ENCODE measurements at places on chromosomes 2 and 18.

GRCh38 chr2:142602418-142602989 lies 275.0 kb upstream of the KYNU start:
- DNase-seq = no peak

- DNase-seq = no peak
Observed at GRCh38 chr2:237682856-237683670, 55.7 kb downstream of the LRRFIP1 start.

DNA sequence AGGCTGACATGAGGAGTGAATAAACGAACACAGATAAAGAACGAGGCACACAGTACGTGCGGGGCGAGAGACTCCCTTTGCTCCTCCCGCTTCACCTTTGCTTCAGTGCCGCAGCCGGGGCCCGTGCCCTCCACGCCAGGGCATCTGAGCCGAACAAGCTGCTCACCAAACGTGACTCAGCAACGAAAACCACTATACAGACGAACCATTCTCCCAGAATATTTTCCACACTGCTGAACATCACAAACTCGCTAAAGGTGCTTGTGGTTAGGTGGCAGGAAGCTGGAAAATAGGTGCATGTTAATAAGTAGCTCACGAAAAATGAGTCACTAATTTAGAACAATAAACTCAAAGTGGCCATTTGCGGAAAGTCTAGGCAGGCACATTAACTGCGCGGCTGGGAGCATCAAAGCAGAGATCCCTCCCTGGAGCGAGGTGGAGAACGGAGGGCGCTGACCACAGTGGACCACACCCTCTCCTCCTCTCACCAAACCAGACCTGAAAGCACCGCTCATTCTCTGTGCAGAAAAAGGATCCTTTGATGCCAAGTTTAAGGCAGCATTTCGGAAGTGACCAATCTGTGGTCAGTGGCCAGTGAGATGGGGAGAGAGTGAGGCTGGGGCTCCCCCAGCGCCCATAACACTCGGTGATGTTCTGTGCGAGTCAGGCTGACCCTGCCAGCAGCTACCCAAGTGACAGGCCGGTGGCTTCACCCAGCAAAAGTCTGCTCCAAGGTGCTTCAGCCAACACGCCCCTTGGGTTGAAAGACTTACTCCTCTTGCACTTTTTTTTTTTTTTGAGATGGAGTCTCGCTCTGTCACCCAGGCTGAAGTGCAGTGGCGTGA lies 153.2 kb downstream of the HDAC4 start:
- DNase-seq = no peak

- DNase-seq = no peak
Observed at GRCh38 chr18:13436576-13436975, 218.0 kb downstream of the LDLRAD4 start.

- no peak for DNase-seq
Observed at GRCh38 chr18:44609181-44609941, 71.3 kb upstream of the SETBP1 start.

DNA sequence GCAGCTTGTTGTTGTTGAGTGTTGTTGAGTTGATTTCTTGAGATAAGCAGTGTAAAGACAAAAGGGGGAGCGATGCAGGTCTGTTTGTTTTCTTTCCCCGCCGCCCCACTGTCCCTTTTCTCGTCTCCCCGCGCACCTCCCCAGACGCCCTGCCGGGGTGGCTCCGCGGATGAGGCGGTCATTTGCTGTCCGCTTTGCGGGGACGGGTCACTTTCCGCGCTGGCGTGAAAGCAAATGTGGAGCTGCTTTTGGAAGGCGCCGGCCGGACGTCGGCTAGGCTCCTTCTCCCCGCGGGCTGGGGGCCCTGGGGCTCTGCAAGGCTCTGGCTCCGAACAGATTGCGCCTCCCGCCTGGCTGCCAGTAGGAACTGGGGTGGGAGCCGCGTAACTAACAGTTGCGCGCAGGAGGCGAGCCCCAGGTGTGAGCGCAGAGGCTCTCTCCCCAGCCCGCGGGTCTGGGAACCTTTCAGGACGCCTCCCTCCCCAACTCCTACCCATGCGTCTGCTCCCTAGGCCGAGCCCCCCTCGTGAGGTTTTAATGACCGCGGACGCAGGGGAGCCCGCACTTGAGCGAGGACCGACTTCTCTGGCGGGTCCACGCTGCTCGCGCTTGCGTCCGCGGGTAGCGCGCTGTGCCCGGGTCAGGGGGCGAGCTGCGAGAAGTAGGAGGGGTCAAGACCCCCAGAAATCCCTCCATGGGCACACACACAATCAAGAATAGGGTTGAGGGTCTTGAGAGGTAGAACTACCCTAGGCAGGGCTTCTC lies 146.6 kb downstream of the MEIS1 start:
- no peak for DNase-seq

GRCh38 chr2:136207030-136207623 lies 89.2 kb upstream of the CXCR4 start:
- no peak for DNase-seq

- no peak for DNase-seq
Observed at GRCh38 chr2:104473546-104473945, 380.4 kb upstream of the POU3F3 start.
